ENCODE measurements at places on chromosomes 12 and 14.

GRCh38 chr14:89903340-89903952 lies 51.1 kb downstream of the EFCAB11 start:
- DNase-seq, result no peak

- no peak for DNase-seq
Observed at GRCh38 chr12:104627990-104628830, 171.5 kb downstream of the CHST11 start.

DNA sequence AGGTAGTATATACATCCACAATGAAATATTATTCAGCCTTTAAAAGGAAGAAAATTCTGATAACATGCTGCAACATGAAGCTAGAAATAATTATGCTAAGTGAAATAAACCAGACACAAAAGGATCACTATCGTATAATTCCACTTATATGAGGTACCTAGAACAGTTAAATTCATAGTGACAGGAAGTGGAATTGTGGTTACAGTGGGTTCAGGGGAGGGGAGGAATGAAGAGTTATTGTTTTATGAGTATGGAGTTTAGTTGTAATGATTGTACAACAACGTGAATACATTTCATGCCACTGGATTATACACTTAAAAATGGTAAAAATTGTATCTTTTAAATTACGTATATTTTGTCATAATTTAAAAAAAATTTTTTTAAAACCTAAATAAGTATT lies 21.0 kb downstream of the EEA1 start:
- no peak for DNase-seq

- no peak for DNase-seq
Observed at GRCh38 chr12:129549656-129550055, 354.2 kb downstream of the TMEM132D start.

DNA sequence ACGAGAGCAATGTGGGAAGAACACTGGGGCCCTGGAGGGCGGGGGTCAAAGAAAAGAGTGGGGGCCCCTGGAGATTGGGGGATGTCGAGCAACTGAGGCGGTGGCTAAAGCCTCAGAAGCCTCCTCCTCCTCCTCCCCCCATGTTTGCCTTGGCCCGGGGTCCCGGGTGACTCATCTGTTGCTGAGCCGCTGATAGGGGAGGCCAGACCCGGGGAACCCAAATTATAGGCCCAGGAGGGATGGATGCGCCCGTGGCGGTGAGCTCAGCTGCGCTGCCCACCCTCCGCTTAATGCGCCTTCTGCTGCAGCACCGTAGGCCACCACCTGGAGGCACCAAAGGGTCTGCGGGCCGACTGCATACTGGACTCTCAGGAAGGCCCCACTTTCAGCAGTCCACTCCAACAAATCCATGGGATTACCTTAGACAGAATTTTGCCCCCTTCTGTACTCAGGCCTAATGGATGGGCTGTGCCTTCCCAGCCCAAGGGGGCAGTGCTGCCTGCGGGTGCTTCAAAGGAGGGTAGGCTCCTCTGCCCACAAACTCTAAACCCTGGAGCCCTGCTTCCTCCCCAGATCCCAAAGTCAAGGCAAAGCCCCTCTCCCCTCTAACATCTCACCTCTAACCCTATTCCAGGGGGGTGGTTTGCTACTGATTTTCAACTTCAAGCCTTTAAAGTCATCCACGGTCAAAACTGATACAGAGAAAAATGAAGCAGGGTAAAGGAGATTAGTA lies 2.6 kb upstream of the WNT10B start:
- peak; percentile 71 for DNase-seq

GRCh38 chr12:51636581-51636980 lies 45.5 kb downstream of the SCN8A start:
- DNase-seq, result no peak

- no peak for DNase-seq
Observed at GRCh38 chr14:74964787-74965485, 9.5 kb upstream of the PGF start.

DNA sequence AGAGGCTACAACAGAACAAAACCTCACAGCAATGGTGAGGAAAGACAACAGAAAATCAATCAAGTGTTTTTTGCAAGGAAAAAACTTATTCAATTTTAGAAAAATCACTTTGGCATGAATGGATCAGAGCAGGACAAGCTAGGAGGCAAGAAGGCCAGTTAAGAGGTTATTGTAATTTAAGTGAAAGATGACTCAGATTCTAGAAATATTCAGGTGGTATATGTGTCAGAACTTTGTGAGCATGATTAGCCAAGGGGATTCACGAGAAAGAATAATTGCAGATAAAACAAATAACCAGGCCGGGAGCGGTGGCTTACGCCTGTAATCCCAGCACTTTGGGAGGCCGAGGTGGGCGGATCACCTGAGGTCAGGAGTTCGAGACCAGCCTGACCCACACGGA lies 12.7 kb downstream of the GCH1 start:
- no peak for DNase-seq

DNA sequence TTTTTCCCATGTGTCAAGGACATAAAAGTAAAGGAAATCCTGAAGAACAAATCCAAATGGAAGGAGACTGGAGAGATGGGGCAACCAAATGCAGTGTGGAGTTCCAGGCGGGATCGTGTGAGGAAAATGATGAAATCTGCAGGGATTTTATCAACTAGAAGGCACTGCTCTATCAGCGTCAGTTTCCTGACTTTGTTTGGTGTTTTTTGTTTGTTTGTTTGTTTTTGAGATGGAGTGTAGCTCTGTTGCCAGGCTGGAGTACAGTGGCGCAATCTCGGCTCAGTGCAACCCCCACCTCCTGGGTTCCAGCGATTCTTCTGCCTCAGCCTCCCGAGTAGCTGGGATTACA lies 43.3 kb upstream of the GPR132 start:
- DNase-seq, result no peak

GRCh38 chr12:113347892-113348291 lies 10.5 kb upstream of the PLBD2 start:
- DNase-seq, result no peak

DNA sequence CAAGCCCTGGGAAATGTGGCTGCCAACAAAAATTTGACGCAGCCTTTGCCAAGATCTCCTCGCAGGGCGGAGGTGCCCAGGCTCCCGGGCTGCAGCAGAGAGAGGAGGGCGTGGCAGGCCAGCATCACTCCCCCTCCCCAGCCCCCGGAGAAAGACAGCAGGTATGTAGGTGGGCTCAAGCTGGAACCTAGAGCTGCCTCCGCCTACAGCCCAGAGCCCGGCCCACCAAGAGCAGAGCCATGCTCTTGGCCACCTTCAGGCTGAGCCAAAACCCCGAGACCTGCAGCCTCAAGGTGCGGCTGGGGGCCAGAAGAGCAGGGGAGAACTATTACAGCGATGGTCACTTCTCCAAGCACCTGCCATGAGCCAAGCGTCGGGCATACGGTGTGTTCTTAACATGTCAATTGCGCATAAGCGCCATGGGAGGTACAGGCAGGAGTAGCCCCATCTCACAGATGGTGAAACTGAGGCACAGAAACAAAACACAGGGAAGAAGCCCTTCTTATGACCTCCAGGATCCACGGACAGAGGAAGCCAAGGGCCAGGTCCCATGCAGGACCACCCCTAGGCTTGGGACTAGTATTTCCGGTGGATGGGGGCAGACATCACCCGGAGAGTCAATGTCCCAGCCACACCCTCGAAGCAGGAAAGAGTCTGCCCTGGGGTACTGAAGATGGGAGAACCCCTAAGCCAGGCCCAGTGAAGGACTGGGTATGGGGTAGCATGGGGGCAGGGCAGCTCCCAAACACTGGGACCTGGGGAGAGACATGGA lies 109.0 kb downstream of the NCOR2 start:
- peak; percentile 16 for DNase-seq

DNA sequence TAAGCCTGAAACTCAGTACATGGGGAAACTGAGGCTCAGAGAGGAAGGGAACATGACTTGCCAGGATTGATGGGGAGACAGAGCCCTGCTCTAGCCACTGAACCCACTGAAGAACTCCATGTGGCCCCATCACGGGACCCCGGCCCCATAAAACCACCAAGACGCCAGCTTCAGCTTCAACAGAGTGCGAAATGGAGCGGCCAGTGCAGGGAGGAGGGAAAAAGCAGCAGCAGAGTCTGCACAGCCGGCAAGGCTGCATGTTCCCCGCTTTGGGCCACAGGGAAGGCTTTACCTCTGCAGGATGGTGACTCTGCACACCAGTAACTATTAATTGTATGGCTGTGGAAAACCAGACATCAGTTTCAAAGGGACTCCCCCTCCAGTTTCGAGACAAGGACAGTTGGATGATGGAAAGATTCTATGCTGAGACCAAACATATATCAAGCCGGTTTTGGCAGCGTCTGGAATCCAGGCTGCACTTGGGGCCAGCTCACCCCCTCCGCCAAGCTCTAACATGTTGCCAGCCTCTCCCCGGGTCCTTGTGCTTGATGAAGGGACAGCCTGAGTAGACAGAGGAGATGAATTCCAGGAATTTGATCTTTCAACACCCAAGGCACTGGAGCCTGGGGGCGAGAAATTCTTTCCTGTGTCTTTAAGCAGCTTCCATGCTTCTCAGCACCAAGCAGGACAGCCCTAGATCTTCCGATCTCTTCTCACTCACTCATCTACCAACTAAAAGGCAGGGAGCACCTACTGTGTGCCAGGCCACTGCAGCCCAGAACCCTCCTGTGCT lies 55.7 kb upstream of the BCL11B start:
- no peak for DNase-seq

DNA sequence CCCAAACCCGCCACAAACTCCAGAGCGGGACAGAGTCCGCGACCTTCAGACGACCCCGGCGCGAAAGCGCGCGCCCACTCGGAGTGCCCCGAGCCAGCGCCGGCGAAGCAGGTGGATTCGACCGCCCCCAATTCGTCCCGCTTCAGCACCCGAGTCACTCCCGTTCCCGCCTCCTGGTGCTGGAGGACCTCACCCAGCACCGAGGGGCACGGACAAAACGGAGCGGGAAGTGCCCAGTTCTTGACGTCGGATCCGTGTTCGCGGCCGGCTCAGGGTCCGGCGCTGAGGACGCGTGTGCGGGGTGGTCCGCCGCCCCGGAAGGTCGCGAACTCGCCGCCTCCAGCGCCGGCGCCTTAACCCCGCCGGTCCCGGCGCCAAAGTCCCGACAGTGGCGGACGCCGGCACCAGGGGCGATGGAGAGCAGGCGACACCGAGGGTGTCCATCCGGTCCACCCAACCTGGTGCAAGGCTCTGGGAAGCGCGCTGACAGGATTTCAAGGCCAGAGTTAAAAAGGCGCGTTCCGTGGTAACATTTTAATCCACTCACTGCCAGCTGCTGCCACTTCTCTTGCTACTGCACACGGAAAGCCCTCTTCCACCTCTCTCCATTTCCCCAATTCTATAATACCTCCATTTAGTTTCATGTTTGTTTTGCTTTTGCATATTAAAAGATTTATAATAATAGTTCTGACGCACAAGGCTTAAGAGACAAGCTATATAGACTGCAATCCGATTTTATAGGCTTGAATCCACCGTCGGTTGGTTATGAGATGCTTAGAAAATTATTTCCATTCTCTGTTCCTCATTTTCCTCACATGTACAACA lies 240.0 kb upstream of the CPNE8 start:
- DNase-seq, result peak; percentile 80

DNA sequence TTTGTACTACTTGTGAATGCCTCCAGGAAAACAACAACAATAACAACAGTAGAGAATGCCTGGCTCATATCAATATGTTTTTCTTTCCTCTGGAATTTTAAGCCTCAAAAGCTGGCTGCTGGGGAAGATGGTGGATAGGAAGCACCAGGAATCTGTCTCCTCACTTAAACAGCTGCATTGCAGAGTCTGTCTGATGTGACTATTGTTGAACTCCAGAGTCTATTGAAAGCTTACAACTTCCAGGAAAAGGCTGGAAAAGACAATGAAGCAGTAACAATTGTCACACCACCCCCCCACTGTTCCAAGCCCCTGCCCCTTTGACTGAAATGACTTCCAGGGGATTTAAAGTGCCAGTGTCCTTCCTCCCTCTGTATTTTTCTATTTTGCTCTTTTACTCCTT lies 309.7 kb downstream of the BMP4 start:
- no peak for DNase-seq

DNA sequence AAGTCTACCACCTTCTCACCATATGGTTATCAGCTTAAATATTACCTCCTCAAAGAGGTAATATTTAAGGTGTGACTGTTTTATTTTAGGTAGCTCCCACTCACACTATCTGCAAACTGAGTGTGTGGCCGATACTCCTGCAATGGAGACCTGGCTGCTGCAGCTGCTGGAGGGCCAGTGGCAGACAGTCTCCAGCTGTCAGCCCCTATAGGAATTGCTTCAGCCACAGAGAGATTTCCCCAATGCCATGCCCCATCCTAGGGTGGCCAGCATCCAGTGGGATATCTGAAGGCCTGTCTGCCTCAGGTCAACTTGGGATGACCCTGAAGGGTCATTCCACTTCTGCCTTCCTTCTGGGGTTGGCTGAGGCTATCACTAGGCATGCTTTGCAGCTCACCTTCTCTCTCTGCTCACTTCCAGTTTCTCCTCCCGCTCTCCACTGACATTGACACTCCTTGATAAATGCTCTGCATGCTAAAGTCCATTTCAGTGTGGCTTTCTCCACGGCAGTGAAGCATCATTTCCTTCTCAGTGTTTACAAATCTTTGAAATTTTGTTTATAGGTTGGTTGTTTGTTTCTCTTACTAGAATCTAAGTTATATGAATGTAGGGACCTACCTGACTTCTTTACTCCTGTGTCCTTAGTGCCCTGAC lies 90.2 kb upstream of the USP44 start:
- DNase-seq, result peak; percentile 34

DNA sequence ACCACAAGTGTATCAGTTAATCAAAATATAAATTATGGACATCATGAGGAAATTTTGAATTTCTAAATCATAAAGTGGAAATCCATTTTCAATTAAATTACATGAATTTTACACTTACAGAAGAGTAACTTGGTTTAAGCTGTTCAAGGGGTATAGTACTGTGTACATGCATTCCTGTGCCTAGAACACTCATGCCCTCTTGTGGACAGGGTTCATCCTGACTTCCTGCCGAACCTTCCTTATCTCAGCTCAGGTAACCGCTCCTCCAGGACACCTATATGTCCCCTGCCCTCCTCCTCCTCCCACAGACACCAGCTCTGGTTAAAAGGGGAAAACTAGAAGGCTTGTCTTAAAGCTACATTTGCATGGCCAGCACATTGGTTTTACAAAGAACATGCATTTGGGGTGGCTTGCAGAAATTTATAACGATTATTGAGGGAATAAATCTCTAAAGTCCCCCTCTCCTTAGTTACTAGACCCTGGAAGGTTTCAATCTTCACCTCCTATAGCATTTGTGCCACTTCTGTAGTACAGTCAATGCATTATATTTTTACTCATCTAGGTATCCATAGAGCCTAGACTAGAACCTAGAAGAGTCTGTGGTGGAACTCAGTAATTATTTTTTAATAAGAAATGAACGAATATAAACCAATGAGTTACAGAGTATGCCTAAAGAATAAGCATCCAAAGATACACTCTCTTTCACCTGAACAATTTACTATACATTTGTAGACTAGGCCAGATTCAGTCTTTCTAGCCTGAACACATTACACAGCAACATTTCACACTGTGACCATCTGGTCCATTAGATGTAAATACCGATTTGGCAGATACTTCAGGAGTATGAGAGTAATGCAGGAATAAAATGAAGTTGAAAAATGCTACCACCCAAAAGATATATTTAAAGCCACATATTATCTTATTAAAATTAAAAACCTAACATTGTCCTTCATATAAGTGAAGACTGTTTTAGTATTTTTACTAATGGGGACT lies 345.6 kb downstream of the PAWR start:
- DNase-seq, result no peak

- DNase-seq, result no peak
Observed at GRCh38 chr14:30180219-30180618, 252.6 kb upstream of the PRKD1 start.
